ENCODE measurements at places on chromosomes 2 and 18.

DNA sequence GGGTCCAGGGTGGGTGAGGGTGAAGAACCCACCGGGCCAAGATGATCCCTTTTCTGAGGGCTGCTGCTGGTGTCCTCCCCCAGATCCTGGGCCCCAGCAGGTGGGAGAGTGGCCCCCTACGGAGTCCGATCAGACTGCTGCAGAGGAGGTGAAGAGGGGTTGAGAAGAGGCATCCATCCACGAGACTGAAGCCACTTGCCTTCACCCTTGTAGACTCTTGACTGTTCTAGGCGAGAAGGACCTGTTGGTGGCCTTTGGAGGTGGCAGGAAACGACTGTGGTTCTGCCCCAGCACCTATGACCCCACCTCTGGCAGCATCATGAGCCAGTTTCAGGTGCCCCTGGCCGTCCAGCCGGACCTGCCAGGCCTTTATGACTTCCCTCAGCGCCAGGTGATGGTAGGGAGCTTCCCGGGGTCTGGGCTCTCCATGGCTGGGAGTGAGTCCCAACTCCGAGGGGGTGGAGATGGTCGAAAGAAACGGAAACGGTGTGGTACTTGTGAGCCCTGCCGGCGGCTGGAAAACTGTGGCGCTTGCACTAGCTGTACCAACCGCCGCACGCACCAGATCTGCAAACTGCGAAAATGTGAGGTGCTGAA, 1.5 kb downstream of the TET3 start:
- DNase-seq: no peak

DNA sequence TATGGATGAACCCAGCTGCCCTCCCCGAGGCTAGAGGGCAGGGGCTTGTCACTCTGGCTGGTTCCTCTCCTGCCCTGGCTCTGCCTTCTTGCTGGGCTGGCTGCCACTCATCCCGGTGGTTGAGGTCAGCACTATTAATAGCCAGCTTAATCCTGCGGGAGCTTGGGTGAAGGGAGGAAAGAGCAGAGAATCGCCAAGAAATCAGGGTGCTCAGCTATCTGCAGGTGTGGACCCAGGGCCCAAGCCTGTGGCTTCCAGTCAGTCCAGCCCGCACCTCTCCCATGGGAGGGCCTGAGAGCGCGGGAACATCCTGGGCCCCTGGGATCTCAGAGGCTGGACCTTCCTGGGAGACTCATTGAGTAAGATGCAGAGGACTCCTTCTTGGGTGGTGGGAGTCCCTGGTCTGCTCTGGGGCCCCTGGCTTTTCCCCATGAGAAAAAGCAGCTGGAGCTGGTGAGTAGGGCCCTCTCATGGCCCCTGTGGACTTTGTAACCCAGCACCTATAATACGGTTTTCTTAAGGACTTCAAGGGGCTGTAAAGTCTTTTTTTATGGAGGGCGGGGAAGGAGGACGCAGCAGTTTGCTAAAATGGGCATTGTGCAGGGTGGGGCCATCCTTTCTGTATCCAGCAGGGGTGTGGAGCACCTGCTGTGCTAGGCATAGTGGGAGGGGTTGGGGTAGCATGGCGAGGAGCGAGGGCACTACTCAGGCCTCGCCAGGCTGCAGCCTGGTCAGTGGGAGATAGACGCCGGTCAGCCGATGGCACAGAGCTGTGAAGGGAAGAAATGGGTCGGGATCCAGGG, 27.4 kb upstream of the CNNM3 start:
- no peak for DNase-seq

GRCh38 chr2:10278029-10278762, 24.5 kb upstream of the HPCAL1 start:
- DNase-seq: no peak

DNA sequence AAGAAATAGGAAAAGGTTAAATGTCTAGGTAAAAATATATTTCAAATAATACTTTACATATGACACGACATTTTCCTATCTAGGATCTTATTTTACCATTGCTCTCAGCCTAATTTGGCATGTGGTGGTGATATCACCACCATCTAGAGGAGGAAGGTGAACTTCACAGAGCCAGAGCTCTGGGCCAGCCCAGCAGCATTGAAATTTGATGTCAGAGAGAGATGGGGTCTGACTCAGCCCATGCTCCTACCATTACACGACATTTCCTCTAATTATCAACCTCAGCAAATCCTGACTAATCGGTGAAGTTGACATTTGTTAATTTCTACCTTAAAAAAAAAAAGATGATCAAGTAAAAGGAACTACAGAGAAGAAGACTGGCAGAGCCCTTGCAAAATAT, 42.3 kb downstream of the LRRTM4 start:
- no peak for DNase-seq

GRCh38 chr18:36284268-36284667, 13.2 kb upstream of the FHOD3 start:
- DNase-seq: no peak

DNA sequence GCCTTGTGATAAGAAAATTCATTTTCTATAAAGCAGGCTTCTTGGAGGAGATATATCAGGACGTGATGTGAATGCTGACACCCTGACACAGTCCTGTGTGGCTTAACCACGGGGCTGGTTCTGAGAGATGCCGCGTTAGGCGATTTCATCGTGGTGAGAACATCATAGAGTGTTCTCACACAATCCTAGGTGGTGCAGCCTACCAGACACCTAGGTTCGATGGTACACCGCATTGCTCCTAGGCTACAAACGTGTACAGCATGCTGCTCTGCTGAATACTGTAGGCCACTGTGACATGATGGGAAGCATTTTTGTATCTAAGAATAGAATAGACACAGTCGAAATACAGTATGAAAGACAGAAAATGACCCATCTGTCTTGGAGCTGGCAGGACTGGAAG, 82.5 kb downstream of the TNFRSF11A start:
- no peak for DNase-seq

- DNase-seq: no peak
Measured at GRCh38 chr18:3397786-3398185, 52.2 kb upstream of the TGIF1 start.

DNA sequence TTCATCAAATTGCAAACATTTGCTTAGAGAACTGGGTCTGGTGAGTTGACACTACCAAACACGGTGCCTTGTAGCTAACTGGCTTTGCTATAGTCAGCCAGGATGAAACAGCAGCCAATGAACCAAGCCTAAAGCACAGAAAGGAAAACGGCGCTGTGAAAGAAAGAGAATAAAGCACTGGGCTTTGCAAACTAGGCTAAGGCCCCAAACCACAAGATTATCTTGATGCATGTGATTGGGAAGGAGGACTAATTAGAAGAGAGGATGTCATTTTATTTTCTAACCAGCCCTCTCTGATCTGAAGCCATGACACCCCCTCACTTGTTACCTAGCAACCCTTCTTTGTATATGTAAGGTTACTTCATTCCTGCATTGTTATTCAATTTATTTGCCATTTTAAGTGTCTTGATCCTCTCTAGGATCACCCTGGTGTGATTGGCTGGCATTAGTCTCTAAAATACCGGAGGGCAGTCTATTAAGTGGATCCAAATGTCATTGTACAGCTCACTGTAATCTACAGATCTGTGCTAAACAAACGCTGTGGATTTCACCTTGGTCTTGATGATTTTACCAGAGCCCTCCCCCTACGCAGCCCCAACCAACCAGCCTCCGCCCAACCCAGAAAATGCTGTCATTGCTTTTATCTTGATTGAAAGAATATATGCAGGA, 395.4 kb upstream of the ACVR2A start:
- no peak for DNase-seq

- no peak for DNase-seq
Measured at GRCh38 chr2:74092275-74092674, 55.4 kb downstream of the BOLA3 start.

DNA sequence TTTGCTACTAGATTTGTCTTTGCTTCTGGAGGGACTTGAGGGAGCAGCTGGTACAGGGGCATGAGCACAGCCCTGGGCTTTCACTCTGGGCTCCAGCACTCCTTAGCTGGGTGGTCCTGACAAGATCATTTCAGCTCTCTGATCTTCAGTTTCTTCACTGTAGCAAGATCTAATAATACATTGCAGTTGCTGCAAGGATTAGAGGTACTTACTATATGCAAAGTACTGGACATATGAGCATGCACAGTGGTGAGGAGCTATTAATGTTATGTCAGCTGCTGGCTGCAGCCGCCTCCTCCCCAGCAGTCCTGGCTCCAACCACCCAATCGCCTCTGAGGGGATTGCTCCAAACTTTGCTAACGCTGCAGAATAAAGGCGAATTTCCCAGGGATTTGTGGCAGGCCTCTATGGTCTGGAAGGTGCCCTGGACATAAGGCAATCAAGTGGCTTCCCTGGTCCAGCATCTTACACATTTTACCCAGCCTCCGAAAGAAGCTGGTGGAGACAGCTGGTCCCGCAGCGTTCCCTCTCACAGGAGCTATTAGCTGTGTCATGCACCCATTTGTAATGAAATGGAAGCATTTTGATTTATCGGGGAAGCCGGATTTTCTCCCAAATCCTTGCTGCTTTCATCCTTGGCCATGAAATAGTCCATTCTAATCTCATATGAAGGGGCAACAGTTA, 96.7 kb downstream of the RHOB start:
- DNase-seq: no peak

- no peak for DNase-seq
Measured at GRCh38 chr2:123614596-123614995, 410.5 kb upstream of the CNTNAP5 start.

GRCh38 chr2:105635564-105635963, 109.1 kb upstream of the NCK2 start:
- DNase-seq: no peak

GRCh38 chr18:6294148-6294784, 120.4 kb downstream of the L3MBTL4 start:
- DNase-seq: no peak

GRCh38 chr2:227860221-227860641, 11.2 kb upstream of the DAW1 start:
- no peak for DNase-seq

DNA sequence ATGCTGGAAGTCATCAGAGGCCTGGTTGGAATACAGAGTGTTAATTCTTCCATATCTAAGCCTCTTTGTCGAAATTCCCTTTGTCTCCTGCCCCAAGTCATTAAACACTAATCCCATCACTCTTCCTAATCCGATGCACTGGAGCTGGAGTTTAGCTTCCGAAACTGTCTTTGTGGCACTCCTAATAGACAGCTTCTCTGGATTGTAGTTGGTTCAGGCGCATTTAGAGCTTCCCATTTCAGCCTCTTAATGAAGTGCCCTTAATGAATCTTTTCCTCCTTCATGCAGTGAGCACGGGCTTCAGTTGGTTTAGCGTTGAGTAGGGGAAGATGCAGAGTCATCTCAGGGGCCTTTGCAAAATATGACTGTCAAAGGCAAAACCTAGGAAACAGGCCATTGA, 72.2 kb upstream of the MEIS1 start:
- DNase-seq: no peak

GRCh38 chr2:106178716-106179115, 15.4 kb downstream of the UXS1 start:
- DNase-seq: no peak

DNA sequence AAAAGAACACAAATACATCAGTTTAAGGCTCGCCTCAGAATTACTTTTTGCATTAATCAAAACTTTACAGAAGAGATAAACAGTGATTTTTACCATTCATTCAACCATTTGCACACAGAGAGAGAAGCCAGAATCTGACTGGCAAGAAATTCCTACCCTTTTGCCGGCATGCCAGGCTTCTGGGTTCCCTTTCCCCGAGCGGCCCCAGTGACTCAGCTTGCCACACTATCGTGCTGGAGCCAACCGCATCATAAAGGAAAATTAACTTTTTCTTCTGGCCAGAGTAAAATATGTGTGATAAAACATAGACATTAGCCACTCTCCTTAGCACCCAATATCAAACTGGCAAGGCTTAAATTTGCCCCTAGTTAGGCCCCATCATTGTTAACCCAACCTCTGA, 61.8 kb upstream of the IKZF2 start:
- no peak for DNase-seq

DNA sequence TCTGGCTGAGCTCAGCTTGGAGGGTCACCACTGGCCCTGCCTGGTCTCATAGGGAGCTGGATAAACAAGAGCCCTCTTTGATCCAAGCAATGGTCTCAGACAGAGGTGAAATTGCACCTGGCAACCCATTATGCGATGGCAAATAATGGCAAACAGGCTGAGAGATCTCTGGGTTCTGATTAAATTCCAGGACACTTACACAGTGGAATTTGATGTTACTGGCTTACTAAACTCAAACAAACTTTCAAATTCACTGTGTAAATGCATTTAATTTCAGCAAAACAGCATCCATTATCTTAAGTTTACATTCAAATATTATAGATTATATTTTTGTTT, 19.5 kb upstream of the STAT4 start:
- DNase-seq: no peak

- no peak for DNase-seq
Measured at GRCh38 chr2:176268976-176269318, 295 bp upstream of the MTX2 start.

DNA sequence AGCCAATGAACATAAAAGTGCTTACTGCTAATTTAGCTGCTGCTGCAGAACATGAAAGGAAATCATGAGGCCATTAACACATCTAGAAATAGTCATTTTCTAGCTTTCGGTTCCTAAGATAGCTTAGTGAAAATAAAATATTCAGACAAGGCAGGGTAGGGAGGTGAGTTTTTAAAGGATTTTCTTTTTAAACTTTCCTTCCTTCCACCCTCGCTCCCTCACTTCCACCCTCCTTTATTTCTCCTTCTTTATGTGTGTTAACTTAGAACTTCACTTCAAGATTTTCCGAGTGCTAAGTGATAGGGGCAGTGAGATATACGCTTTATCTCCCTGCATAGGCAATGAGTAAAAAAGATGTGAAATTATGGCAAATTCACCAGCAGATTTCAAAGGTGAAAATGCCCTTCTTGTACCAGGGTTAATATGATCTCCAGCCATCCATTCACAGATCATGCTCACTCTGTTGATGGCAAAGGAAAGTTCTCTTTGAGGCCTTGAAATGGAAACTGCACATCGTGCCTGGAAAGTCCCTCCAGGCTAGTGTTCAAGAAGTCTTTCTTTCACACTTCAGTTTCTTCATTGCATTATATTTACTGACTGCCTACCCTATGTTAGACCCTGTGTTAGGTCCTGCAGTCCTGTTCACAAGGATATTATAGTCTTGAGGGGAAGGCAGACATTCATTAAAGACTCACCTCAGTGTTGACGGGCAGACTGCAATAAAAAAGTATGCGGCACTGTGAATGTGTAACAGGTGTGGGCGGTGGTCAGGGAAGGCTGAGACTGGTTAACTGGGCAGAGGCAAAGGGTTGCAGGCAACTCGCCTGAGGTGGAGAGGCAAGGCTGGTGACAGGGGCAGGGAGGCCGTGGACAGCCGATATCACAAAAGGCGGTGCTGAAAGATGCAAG, 200.8 kb downstream of the PLCL1 start:
- no peak for DNase-seq

DNA sequence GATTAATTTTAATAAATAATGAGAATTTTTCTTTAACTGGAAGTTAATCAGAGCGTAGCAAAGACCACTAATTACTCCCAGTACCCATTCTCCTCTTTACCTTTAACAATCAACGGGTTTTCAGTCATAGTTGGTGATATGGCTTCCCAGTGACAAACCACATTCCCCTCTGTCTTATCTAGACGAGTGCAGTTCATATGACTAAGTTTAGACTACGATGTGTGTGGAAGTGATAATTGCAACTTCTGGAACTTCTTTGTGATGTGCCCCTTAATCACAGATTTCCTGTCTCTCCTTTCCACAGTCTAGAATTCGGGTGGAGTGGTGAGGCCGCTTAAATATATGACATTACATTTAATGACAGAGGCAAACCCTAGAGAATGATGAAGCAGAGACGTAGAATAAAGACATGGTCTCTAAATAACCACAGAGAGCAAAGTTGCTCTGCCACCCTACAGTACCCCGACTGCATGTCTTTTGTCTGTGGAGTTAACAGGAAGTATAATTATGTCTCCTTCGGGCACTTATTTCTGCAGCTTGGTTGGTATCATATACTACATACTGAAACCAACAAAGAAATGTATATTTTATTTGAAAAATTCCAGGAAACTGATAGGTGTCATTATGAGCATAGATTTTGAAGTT, 693.3 kb upstream of the CDH7 start:
- no peak for DNase-seq

Data from NCI-H1105 (cell line).